ENCODE measurements at places on chromosomes 7 and 10. TPM values are rescaled to one million over a fixed set of nuclear protein-coding genes. Genes with fewer than 3 reads are reported as not detected.

DNA sequence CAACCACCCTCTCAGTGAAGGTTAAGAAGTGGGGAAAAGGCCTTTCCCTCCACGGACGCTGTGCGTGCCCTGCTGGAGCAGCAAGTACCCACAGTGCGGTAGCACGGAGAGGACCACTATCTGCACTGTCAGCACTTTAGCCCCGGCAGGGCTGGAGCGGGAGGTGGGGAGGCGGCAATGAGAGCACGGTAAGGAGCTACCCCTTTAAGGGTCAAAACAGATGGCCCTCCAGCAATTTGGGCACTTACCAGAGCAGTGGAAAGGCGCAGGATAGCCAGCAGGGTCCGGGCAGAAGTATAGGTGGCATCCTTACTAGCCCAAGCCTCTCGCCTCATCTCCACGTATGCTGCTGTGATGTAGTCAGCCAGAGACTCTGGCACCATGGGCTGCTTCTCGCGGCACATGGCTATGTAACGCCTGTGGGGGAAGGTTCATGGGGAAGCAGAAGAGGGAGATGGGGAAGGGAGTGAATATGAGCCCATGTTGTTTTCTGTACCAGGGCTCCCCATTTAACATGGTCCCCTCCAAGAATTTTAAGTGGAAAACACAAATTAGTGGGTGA lies 5.2 kb downstream of the COPS6 start:
- DNase-seq = no peak

DNA sequence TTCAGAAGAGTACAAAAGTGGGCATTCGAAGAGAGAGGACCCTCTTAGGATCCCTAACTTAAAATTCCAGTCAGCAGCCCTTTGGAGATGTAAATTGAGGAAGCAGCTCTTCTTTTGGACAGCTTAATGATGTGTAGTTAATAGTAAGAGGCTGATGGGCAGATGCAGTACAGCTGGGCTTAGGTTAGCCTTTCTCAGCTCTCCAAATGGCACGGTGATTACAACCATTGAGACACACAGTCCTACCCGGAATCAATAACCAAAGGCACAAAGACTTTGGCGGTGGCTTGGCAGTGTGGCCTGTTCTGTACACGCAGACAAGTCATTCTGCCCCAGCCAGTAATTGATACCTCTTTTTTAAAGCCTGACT lies 26.8 kb downstream of the GAD2 start:
- no peak for DNase-seq

DNA sequence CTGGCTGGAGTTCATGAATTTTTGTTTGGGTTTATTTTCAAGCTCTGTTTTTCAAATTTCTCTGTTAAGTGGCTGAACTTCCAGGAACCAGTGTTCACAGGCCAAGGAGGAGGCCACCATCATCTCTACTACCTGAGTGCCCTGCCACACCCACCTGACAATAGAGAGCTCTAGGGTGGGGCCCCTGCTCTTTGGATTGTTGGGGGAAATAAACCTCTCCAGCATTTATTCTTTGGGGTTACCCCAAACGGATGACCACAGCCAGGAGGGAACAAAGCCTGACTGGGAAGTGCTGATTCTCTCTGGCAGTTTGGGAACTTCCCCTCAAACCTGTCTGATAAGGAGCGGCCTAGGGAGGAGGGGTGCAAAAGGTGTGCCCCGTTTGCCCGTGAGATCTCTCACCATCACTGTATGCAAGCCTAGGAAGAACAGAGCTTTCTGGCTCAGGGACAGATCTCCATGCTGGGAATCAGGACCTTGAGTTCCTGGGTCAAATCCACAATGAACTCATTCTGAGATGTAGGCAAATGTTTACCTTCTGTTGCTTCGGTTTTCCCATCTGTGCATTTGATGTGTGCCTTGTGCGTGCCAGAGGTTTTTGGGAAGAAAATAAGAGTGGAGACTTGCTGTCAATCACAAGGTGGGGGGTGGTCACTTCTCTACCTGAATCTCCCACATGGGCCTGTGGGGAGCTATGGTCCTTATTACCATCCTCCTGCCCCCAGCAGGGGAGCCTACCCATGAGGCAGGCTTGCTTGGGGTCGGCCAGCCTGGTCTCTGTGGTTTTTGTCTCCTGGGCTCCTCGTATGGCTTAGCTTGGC lies 27.7 kb upstream of the PDCD4 start:
- no peak for DNase-seq

- peak; percentile 57 for DNase-seq
These were observed 222.0 kb upstream of the ZMIZ1 start for GRCh38 chr10:78846760-78847159.

GRCh38 chr7:146405737-146406136 lies 289.1 kb downstream of the CNTNAP2 start:
- no peak for DNase-seq

- no peak for DNase-seq
These were observed 73.9 kb upstream of the PDGFA start for GRCh38 chr7:593324-594115.

DNA sequence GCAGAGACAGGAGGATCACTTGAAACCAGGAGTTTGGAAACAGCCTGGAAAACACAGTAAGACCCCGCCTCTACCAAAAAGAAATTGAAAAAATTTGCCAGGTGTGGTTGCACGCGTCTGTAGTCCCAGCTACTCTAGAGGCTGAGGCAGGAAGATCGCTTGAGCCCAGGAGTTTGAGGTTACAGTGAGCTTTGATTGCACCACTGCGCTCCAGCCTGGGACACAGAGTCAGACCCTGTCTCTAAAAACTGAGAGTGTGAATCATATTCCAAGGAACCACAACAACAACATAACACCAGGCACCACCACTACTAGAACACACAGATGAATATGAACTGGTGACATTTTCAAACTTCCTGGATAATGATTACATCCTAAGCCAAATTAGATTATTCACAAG lies 324.2 kb downstream of the CALN1 start:
- DNase-seq = no peak

DNA sequence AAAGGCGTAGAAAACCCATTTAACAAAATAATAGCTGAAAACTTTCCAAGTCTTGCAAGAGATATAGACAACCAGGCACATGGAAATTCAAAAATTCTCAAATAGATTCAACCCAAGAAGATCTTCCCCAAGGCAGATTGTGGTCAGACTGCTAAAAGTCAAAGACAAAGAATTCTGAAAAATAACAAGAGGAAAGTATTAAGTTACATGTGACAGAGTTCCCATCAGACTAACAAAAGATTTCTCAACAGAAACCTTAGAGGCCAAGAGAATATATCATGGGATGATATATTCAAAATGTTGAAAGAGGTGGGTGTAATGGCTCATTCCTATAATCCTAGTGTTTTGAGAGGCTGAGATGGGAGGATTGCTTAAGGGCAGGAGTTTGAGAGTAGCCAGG lies 59.8 kb downstream of the TMEM178B start:
- DNase-seq = no peak

GRCh38 chr7:129635300-129636029 lies 23.9 kb downstream of the NRF1 start:
- no peak for DNase-seq

Gene RTKN2
- 9.1 TPM for total RNA-seq

Gene HOXA4
- 2.5 TPM for total RNA-seq

Gene ZNF282
- total RNA-seq = 19.1 TPM

Gene PNLIPRP1
- not detected for total RNA-seq

Gene IFIT5
- 28.9 TPM for total RNA-seq
